ENCODE measurements at places on chromosomes 5 and 9.

DNA sequence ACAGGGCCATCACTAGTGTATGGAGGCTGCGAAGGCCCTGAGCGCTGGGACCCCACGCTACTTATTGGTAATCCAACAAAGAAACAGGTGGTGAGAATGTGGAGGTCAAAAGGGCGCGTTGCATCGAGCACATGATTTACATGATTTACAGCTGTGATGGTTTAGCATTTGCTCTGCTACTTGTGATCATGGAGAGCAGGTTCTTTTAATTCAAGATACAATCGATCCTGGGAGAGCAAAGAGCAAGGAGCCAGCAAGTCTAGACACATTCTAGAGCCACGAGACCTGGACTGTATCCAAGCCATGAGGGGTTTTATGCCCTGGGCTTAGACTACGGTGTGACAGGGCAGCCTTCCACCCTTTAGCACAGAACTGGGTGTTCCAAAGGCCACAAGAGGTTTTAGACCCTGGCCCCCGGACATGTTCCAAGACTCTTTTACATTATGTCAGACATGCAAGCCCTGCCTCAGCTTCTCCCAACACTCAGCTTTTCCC is 47.0 kb upstream of the CLK4 start:
- no peak for DNase-seq

GRCh38 chr9:131854334-131854733 is 114.5 kb upstream of the RAPGEF1 start:
- no peak for DNase-seq

DNA sequence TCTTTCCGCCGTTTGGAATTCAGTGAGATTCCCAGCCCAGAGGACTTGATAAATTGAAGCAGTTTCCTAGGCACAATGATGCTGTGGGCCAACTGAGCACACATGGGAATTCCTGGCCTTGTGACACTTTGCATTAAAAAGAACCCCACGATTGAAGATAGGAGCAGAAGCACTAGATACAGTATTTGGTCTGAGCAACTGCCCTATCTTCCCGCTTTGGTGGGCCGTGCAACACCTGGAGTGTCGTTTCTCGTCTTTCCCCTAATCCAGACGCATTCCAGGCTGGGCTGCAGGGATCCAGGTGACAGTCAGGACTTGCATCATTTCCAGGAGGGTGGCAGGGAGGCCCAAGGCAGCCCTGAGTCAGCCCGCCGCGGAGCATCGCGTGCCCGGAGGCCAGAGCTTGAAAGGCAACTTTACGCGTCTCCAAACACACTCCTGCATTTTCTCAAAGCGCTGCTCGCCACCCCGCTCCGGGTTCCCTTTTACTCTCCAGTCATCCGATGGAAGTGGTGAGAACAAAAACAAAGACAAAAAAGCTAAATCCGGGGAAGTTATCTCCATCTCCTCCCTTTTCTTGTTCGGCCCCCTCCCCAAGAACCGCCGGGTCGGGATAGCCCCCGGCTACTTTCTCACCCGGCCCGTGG is 753 bp upstream of the STC2 start:
- DNase-seq: peak; percentile 29

GRCh38 chr9:124932333-124932732 is 8.6 kb downstream of the GOLGA1 start:
- no peak for DNase-seq

DNA sequence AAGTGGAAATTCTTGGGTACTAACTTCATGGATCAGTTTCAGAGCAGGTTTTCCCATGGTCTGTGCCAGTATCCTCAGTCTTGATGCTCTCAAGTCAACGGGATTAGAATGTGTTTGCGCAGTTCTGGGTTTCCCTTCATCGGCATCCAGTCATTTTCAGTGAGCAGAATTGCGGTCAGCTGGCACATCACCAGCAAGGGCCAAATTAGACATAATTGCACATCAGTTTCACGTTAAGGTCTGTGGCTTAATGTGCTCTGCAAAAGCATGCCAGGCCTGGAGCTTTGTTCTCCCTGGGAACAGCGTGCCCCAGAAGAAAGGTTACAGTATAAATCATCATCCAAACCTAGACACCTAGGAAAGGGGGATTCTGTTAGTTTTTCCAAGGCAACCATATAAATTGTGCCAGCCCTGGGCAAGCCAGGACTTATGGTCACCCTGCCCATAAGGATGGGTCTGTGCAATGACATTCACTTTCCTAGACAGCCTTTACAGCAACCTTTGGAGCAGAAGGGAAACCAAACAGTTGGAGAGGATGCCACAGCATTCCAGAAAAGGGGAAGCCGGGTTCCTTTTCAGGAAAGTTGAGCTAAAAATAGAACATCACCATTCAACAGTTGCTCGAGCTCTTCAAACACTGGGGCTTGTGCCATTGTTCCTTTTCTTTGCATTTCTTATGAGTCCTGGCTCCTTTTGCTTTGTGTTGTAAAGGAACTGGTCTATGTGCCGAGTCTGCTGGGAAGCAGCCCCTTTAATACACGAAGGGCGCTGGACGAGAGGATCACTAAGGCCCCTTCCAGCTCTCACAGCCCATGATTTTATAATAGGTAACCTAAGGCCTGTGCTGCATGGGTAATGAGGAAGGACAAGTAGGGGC is 23.1 kb downstream of the IQGAP2 start:
- no peak for DNase-seq

DNA sequence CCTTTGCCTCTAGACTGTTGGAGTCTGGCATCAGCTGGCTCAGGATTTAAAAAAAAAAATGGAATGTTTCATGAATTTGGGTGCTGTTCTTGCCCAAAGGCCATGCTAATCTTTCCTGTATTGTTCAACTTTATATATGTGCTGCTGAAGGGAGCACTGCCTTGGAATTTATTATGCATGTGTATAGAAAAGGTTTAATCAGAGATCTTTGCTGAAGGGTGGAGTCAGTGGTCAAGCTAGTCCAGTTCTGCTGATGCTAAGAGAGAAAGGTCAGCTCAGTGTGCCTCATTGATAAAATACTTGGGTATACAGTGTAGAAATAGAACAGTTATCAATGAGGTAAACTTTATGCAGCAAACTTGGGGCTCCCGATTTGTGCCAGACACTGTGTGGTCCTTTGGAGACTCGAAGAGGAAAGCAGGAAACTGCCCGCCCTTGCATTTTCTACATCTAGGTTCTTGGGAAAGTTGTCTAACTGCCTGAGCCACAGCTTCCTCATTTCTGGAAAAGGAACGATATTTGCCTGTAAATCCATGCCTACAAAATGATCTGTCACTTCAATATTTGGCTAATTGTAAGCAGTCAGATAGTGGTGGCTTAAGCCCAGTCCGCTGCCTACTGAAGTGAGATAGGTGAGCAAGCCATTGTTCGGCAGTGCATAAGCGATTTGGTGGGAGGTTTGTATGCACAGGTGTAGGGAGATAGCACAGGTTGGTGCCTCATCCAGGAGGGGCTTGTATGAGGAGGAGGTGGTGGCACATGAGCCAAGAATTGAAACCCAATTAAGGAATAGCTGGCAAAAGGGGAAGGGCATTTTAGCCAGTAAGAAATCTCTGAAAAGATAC is 29.2 kb upstream of the GTF2H2C start:
- DNase-seq: no peak

DNA sequence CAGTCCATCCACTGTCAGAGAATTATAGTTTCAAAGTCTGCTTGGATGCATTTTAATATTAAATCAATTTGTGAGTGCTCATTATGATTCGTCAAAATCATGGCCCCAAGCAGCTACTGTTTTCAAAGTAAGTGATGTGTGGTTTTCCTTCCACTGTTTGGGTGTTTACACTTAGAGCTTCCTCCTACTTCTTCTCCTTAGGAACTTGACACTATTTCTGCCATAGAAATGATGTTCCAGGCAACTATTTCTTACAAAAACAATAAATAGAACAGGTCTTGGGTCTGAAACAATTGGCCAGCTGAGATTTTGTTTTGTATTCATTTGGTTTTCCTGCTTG is 132.8 kb upstream of the RAI14 start:
- no peak for DNase-seq

GRCh38 chr9:132241483-132241839 is 79.6 kb downstream of the NTNG2 start:
- DNase-seq: no peak

- no peak for DNase-seq
Measured at GRCh38 chr9:89675058-89675742, 70.4 kb downstream of the GADD45G start.

DNA sequence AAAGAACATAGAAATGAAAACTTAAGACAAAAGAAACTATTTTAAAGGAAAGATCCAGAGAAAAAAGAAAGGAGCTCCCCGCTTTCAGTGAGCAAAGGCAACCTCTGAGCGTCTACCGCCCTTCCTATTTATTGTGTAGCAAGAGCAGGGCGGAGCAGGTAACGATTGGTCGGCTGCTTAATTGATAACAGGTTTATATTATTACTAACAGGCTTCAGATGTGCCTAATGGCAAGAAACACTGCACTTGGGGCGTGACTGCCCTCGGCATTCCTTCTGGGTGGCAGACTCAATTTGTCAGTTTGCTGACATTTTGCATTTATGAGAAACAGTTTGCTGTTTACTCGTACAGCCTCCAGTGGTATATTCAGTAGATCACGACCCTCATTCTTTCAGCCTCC is 482.7 kb upstream of the C9orf72 start:
- no peak for DNase-seq

- peak; percentile 34 for DNase-seq
Measured at GRCh38 chr9:128702949-128703615, 779 bp downstream of the PKN3 start.

DNA sequence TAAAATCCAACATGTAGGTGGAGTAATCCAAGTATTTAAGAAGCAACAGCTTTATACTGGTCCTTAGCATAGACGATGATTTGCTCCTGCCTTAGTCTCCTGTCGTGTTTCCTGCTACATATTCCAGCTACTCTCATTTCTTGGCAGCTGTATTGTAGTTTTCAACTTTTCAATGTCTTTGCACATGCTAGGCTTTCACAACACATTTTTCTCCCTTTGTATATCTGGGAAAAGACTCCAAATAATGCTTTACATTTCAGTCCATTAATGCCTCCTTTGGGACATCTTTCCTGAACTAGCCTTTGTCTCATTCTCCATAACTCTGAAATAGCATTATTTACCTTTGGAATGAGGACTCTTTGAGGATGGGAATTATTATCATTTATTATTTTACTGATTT is 508.0 kb downstream of the PTPRD start:
- DNase-seq: no peak

DNA sequence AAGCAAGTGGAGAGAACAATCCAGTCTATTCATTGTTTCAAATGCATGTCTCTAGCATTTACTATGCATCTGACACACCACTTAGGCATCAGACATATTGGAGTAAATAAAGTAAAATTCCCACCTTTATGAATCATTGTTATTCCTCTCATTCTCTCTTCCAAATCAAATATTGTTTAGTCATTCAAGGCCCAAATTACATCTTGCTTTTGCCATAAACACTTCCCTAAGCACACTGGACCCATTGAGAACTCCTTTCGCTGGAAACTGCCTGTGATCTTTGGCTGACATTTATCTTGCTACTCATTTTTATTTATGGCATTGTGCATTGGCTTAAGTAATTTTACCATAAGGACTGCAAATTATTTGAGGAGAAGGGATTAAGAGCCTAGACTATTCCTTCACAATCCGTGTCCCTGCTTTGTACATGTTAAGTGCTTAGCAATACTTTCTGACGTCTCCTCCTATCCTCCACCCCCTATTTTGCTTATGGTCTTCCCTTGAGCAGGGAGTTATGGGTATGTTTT is 7.4 kb downstream of the C5orf46 start:
- no peak for DNase-seq

DNA sequence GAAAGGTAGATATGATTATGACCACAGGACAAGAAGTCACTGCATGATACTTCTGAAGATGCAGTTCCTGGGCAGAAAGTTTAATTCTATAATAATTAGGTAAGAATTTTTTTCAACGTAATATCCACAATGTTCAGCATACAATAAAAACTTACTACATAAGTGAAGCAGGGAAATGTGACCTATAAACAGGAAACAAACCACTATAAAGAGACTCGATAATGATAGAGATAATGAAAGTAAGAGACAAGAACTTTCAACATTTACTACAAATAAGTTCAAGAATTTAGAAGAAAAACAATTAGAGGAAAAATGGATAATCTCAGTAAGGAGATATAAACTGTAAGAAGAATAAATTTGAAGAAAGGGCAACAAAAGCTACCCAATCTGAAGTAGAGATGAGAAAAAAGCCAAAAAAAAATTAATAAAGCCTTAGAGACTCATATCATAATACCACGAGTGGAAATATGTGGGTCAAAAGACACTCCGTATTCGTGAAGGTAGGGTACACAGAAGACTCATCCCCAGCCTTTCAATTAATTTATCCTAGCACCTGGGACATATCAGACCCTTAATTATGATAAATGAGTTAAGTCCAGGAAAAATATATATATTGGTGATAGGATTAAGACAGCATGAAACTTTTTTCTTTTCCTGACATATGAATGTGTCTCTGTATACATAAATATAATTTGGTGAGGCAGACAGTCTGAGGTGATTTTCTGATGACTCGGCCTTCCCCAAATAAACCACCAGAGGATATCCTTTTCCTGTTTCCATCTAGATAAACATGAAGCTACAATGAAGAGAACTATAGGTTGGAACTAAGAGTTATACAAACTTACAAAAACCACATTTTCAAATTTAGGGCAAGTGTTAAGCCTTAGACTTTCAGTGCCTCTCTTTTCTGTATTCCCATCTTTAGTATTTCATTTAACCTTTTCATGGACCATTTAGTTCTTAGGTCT is 120.4 kb downstream of the RAPGEF6 start:
- DNase-seq: peak; percentile 40

DNA sequence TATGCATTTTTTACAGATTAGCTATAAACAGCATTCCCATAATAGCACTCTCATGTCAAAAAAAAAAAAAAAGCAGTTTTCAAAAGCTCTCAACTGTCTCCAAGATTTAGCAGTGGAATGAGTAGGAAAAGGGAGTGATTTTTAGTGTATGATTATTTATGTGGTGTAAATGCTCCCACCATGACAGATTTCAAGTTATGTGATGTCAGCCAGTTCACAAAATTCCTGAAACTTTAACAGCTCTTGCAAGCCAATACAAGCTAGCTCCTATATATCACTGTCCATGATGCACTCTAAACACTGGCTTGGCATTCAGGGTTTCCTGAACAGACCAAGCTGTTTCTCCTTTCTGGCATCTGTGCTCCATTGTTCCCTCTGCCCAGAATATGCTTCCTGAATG is 7.9 kb upstream of the ANKDD1B start:
- DNase-seq: no peak

GRCh38 chr5:58450018-58450417 is 9.9 kb downstream of the PLK2 start:
- DNase-seq: no peak

GRCh38 chr5:173051746-173052145 is 4.4 kb upstream of the CREBRF start:
- DNase-seq: no peak

Data from activated CD4-positive, alpha-beta T cell treated with anti-CD3 and anti-CD28 coated beads, Interleukin-2, amount 10 ng/mL, durations not matched to agents 7 days and 5 days (primary cell).